Activated CD4-positive, alpha-beta T cell treated with anti-CD3 and anti-CD28 coated beads, Interleukin-2, amount 50 U/mL, for 24 hours (primary cell): ENCODE measurements at places on chromosomes 3 and 15.
A peak's percentile ranks its signal among the peaks of the same experiment; 100 is the strongest.

- DNase-seq, result no peak
These were observed 91.5 kb downstream of the MYLK start for GRCh38 chr3:123792473-123793201.

GRCh38 chr3:170358042-170359010, 811 bp downstream of the SKIL start:
- DNase-seq, result peak; percentile 43

GRCh38 chr3:194112120-194113106, 23.5 kb upstream of the HES1 start:
- DNase-seq, result no peak

- DNase-seq, result no peak
These were observed 13.9 kb downstream of the ARHGEF3 start for GRCh38 chr3:56787784-56788256.

DNA sequence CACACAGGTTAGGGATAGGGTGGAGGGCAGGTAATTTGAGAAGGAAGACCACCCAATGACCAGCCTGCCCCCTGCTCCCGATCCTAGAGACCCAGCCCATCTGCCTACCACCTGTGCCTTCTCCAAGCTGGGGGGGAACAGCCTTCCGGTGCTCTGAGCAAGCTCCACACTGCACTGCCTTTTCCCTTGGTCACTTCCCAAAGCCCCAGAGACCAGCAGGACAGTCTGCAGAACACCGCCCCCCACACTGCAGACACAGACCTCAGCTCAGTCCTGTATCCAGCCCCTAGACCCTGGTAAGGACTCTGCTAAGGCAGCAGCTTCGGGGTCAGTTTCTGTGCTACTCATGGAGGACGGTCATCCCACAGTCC, 156.9 kb downstream of the MEGF11 start:
- DNase-seq, result no peak

DNA sequence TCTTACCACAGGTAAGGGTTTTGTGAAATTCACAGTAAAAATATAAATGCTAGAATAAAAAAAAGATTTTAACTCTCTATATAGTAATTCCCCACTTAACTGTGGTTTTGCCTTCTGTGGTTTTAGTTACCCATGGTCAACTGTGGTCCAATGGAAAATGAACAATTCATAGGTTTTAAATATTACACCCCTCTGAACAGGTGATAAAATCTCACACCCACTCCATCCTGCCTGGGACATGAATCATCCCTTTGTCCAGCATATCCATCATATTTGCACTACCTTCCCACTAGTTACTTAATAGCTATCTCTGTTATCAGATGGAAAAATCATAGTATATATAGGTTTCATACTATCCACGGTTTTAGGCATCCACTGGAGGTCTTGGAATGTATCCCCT, 49.2 kb downstream of the HDGFL3 start:
- no peak for DNase-seq

- no peak for DNase-seq
These were observed 581 bp downstream of the IP6K1 start for GRCh38 chr3:49785565-49786356.

- peak; percentile 42 for DNase-seq
These were observed 16.8 kb upstream of the MCCC1 start for GRCh38 chr3:183116025-183116614.

DNA sequence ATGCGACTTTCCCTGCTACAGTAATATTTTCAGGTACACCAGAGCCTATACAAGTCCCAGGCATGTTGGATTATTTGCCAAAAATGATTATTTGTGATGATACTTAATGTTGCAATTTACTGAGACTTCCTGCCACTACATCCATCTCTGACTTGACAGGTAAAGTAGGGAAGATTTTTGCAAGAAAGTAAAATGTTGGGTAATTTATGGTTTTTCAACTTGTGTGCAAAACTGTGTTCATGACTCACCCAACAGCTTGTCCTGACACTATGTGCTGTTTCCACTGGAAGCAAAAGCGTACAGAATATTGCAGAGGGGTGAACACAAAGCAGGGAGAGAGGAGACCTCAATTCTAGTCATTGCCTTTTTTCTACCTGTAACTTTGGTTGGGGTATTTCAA, 5.4 kb upstream of the CRBN start:
- no peak for DNase-seq

- DNase-seq, result no peak
These were observed 222.3 kb downstream of the ZMAT3 start for GRCh38 chr3:178849199-178849910.

GRCh38 chr3:140706360-140706759, 28.5 kb downstream of the TRIM42 start:
- DNase-seq, result no peak

- peak; percentile 54 for DNase-seq
These were observed 67.7 kb downstream of the SLC30A4 start for GRCh38 chr15:45454814-45455213.

DNA sequence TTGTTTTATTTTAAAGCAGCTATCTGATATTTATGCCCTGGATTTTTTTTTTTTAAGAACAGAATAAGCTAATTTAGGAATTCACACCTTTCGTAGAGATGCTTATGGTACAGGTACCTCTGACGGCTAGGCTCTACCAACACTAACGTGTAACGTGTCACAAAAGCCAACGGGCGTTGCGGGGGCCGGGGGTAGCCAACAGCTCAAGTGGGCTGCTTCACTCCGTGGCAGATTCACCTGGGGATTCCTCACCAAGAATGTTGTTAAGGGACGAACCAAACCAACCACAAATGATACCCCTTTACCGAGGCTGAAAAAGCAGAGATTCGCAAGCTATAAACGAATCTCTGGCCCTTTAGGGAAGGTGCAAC, 1.0 kb downstream of the TMCC1 start:
- DNase-seq, result no peak

- no peak for DNase-seq
These were observed 179.8 kb downstream of the THSD4 start for GRCh38 chr15:71294911-71295602.

GRCh38 chr3:165466856-165467255, 270.7 kb upstream of the SLITRK3 start:
- DNase-seq, result no peak

GRCh38 chr3:120487191-120487650, 36.4 kb upstream of the FSTL1 start:
- DNase-seq, result no peak

DNA sequence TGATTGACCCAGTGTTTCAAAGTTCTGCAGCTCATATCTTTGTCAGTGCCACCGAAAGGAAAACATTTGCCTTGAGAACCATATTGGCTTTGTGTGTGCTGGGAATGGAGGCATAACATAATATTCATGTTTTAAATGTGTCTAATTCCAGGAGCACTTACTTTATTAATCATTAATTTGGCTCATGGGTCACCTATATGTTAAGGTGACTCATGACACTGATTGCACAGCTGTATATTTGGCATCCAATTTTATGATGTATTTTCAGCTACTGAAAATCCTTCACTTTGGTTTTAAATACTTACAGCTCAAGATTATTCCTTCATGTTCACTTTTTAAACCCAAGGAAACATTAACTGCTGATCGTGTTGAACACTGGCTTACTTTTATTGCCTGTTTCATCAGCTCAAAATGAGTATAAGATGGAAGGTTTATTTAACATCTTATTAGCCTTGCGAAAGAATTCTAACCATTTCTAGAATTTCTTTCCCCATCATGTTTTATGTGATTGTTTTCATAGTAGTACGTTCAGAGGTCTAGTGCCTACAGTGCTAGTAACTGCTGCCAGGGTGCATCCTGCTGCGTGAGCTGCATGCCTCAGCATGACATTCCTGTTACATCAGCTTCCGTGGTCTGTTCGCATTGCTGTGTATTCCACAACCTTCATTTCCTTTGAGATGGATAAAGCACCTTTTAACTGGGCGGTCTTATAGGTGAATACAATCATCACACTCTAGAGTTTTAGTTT, 63.7 kb downstream of the LRCH3 start:
- DNase-seq, result no peak

- DNase-seq, result no peak
These were observed 6.8 kb upstream of the KBTBD12 start for GRCh38 chr3:127908202-127908601.

- no peak for DNase-seq
These were observed 104.2 kb downstream of the ITPR1 start for GRCh38 chr3:4597208-4597985.

- DNase-seq, result no peak
These were observed 60.1 kb upstream of the GALNT15 start for GRCh38 chr3:16114429-16114828.

DNA sequence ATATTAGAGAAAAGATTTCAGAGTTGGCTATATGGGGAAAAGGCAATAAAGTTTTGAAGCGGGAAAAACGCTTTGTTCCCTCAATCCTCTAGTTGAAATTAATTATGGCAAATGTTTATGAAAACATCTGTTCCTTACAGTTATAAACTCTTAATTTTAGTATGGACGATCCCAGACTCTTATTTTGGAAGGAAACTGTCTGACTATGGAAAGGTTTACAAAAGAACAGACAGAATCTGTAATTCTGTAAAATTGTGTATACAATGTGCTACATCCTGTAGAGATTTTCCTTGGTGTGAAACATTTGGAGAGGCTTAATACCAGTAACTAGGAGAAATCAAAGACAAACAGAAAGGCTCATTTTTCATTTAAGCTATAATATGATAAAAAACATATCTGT, 311.8 kb downstream of the TBC1D5 start:
- no peak for DNase-seq

DNA sequence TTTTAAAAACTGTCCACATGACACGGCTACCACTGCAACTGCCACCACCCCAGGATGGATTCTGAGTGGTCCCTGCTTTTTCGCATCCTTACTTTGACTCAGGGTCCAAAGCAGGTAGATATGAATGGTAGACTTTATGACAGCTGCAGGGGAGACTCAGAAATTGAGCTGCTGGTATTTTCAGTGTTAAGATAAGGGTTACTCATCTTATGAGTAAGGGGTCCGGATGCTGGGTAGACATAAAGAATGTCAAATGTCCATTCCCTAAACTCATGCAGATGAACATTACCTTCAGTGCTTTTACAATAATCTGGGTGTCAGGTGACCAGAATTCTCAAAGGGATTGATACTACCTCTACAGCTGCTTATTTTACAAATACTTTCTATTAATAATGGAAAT, 25.9 kb upstream of the BBX start:
- DNase-seq, result no peak

- DNase-seq, result no peak
These were observed 9.6 kb upstream of the FAM174B start for GRCh38 chr15:92665100-92665555.

GRCh38 chr3:197942956-197943556, 6.9 kb upstream of the RPL35A start:
- no peak for DNase-seq

DNA sequence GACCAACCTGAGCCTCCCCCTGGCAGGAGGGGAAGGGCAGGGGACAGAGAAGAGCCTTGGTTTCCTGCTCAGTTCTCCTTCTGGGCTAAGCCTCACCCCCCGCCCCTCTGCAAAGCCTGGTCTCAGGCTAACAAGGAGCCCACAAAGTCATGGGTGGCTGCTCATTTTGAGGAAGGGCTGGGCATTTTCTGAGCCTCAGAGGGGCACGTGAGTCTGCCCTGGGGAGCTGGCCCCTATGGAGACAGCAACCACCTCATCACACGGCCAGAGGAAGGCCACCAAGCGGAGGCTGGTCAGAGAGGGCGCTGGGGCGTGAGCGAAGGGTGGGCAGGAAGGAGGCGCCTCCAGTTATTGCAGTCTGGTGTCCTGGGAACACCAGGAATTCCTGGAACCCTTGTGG, 18.7 kb downstream of the ABTB1 start:
- DNase-seq, result no peak

DNA sequence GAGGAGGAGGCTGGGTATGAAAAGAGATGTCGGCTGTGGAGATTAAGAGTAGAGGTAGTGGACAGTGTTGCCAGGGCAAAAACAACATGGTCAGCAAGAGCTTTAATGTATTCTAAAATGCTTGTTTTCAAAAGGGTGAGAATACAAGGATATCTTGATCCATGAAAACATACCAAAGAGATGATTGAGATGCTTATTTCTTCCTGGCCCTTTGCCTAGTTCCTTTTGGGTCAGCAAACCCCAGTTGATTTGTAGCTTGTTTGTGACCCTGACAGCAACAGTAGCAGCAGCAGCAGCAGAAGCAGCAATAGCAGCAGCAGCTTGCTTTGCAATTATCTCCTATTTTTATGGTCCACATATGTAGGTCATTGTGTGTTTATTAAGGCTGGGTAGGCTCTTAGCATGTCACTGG, 337.3 kb downstream of the LPP start:
- no peak for DNase-seq

DNA sequence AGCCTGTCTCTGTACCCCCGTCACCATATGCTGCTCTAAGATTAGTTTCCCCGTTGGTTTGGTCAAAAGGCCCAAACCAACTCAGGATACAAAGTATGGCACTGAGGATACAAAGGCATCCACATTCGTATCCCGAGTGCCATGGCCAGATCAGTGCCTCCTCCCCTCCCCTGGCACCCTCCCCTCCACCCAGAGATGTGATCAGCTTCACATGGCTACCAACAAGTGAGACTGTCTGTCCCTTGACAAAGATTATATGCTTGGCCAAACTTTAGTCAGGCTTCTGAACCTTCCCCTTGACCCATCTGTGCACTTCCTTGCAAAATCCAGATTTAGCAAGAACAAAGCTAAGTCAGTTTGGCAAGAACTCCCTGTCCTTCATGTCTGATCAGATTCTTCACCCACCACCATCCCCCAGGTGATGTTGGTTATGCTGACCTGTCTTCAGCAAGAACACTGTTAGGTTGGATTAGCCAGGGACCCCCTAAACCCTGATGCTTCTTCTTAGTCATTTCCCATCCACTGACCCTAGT, 61.7 kb downstream of the KLF15 start:
- DNase-seq, result no peak

- no peak for DNase-seq
These were observed 1187.6 kb downstream of the SI start for GRCh38 chr3:163890661-163891060.

DNA sequence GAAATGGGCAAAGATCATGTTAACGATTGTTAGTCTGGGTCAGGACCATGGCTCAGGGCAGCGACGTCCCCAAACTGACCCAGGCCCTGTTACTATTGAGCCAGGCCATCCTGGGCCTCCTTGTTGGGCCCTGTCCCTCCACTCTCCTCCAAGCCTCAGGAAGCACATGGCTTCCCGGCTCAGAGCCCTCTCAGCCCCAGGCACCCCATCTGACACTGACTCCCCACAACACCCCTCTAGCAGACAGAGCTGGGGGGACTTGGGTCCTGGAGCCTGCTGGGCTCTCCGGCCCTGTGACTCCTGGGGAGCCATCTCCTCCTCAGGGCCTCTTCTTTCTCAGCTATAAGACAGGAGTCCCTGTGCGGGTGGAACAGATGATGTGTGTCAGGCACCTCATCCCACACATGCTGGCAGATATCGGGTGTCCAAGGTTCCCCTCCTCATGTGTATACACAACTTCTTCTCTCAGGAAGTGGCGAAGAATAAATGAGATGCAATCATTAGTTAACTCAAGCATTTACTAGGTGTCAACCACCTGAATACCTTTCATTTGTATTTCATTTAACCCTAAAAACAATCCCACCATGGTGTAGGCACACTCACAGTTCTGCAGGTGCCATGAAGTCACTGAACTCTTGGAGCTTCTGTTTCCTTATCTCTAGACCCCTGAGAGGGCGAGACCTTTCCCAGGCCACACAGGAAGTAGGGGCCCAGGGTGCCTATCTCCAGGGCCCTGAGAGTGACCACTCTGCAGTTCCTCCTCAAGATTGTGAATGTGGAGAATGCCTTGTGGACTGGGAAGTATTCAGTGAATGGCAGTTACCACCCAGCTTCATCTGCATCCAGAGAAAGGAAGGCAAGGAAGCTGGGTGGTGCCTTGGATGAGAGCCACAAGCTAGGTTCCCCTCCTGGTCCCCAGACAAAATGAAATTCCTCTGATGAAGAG, 282.5 kb upstream of the TLE3 start:
- DNase-seq, result no peak
